ENCODE measurements at places on chromosomes 7 and 10.

DNA sequence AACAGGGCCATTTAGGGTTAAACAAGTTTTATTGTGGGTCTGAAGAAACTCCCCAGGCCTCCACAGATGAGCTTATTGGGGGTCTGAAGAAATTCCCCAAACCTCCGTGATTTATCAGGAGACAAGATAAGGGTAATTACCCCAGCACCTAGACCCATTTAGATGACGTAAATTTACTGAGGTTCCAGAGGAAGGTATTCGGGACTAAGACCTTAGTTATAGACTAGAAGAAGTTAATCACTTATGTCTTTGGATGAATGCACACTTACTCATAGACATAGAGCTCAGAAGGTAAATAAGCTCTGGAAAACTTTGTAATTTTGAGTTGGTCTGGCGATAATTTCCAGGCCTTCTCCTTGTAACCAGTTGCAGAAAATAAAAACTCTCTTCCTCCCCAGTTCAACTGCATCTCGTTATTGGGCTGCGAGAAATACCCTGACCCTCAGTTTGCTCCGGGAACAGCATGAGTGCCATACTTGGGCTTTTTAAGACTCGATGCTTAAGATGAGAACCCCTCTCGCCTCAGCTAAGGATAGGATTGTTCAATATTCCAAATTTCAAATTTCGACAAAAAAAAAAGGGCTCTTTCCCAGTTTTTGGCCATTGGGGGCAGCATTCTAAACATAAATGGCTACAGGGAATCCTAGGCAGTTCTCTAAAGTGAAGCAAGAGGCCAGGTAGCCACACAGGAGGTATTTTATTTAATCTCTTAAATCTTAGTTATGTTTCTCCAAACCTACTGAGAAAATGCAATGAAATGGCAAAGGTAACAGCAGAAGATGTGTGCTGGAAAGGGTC, 74.7 kb upstream of the PFKP start:
- no peak for DNase-seq

DNA sequence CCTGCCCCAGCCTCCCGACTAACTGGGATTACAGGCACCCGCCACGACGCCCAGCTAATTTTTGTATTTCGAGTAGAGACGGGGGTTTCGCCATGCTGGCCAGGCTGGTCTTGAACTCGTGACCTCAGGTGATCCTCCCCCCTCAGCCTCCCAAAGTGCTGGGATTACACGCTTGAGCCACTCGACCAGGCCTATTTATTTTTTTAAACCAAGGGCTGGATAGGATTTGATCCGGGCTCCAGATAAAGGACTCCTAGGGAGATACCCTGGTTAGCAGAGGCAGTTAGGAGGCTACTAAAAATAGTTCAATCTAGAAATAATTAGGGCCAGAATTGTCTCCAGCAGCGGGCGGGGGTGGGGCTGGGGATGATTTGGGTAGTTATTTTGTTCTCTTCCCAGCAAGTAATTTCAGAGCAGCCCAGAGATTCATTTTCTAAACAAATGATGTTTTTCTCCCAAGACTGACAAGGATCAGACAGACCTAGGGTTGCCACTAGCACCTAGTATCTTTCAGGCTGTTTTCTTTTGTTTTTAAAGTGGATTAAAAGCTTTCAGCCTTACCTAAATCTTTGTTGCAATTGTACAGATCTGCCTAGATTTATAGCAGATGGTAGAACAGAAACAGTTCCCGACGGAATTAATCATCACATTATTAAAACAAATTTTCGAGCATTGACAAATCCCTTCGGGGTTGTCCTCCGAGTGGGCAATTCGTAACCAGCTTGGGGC, 859 bp upstream of the SMC3 start:
- no peak for DNase-seq

DNA sequence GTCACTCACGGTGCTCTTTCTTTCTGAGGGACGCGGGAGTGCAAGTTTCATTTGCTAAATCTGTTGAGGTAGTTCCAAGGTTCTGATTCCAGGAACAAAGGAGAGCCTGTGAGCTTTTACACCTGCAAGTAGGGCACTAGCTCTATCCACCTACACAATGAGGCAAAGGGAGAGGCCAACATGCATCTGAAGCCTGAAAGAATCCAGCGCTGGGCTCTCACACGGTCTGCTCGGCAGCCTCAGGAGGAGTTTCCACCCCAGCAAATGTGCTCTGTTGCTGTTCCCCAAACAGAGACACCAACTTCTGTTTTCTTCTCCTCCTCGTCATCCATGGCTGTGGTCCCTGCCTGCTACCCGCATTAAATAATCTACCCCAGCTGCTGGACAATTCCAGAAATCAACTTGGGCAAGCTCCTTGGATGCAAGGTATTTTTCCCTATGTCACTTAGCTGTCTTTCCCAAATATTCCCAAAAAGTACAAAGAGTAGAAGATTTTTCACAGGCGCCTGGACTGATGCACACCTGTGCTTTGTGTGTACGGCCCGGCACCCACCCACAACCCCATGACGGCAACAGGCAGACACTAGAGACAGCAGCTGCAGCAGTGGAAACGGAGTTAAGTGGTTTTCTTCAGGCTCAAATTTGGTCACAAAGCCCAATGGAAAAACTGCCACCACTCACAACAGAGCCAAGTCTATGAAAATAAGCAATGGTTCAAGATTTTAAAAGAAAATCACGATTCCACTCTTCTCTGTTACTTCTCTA, 176.8 kb downstream of the ZMYND11 start:
- no peak for DNase-seq

DNA sequence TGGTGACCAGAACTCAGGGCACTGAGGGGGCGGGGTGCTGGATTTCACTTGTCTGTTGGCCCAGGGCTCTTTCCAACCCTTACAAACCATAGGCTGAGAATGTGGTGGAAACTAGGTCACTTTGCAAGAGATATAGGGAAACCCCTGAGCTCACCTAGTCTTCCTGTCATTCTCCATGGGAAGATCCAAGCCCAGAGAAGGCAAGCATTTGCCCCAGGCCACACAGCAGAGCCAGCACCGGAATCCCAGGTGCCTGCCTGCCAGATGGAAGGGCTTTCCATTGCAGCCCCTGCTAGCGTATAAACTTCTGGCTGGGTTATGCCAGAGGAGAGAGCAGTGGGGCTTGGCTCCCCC, 427 bp downstream of the PYROXD2 start:
- no peak for DNase-seq

- no peak for DNase-seq
Measured at GRCh38 chr10:63132651-63133055, 475 bp upstream of the NRBF2 start.

GRCh38 chr10:124231168-124232155, 138.1 kb upstream of the CHST15 start:
- no peak for DNase-seq

DNA sequence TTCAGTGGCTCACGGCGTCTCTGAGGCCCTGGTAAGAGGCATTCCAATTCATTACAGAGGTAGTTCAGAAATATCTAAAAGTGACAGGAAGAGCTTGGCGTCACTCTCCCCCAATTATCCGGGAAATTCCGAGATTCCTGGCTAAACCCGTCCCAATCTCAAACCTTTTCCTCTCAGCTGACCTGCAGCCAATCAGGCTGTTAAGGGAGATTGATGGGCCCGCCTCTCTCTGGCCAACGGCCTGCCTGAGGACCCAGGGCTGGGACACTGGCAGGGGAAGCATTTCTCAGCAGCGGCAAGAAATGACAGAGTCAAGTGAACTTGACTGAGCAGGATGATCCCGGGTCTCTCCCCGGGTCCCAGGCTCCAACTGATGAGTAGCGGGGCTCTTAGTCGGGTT, 72.3 kb downstream of the EBF3 start:
- no peak for DNase-seq

DNA sequence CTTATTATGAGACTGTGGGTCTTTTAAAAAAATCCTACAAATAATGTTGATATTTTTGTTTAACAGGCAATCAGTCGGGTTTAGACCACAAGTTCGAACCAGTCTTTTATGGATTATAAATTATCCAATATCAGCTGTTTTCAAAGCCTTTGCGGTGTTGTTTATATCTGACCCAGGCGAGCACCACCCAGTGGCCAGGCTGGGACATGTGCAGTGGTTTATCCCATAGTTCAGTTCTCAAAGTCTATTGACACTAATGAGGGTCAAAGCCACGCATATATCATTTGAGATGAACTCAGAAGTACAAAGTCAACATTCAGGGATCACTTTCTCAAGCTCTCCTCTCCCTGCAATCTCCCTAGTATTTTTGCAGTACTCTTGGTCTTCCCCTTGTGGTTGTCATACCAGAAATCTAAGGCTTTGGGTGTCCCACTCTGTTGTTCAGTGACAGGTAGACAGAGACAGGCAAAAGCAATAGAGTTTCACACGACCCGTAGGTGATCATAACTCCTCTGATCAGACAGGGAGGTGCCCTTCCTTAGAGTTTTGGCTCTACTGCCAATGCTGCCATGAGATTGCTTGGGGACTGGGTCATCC, 117.4 kb upstream of the POM121L12 start:
- no peak for DNase-seq

DNA sequence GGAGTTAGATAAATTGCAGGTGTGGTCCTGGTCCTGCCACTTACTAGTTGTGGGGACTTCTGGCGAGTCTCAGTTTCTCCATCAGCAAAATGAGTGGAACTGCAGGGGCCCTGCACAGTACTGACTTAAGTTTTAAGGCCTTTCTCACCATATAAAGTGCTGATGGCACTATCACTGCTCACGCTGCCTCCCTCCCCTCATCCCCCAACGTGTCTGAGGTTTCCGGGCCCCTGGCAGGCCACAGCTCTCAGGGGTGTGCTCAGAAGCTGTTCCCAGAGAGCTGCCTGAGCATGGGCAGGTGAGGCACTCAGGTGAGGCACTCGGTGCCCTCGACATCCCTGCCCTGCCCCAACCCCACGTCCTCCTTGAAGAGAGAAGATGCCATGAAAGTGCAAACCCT, 74.2 kb downstream of the VOPP1 start:
- DNase-seq = no peak

GRCh38 chr7:138186951-138187351, 110.7 kb downstream of the AKR1D1 start:
- DNase-seq = no peak

DNA sequence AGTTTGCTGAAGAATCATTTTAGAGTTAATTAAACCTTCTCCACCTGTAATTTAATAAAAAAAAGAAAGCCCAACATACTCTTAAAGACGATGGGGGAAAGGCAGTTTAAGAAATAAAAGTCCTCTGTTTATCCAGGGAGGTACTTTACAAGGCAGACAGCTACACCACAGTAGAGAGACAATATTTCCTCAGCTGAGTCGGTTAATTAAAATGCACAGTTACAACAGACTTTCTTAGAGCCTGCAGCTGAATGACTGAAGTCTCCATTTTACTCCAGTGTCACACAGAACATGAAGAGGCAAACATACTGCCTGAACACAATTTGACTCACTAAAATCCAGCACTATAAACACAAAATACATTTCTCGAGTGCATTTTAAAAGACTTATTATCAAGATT, 15.1 kb downstream of the LRRTM3 start:
- no peak for DNase-seq

DNA sequence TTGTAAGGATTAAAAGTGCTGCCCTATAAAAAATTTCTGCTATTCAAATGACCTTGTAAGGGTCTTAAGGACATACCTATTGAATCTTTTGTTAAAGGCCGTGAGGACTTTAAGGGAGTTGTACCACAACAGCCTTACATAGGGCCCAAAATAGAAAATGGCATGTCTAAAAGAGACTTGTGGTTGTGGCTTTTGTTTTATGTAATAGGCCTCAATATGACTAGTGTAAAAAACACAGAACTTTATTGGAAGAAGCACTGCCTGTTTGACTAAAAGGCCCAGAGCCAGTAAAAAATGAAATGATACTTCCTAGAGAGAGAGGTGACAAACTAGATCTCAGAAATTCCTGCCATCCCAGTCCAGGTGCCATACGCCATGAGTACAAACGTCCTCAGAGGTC, 286.6 kb downstream of the SEMA3D start:
- DNase-seq = no peak

DNA sequence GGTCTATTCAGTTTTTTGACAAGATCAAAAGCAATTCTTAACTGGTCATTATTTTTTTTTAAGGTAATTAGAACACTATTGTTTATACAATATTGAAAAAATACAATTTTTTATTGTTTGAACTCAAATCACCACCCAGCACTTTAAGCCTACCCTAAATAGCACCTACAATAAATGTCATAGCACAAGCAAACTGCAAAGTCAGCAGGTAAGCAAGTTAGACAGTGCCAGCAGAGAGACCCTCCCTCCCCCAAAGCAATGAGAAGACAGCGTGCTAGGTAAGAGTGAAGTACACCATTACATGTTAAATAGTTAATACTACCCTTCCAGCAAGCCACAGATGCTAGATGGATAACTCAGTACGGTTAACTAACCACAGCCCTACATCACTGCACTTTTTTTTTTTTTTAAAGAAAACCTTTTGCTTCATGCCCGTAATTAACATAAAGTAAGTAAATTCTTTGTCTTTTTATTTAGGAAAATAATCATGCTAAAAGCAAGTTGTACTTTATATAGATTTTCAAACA, 120.0 kb downstream of the UBE2H start:
- no peak for DNase-seq

GRCh38 chr10:129517680-129518057, 50.6 kb downstream of the MGMT start:
- no peak for DNase-seq

- DNase-seq = no peak
Measured at GRCh38 chr10:78552261-78552811, 516.4 kb upstream of the ZMIZ1 start.

GRCh38 chr10:117552156-117552631, 9.6 kb downstream of the EMX2 start:
- no peak for DNase-seq

- DNase-seq = no peak
Measured at GRCh38 chr7:111903016-111903415, 303.2 kb downstream of the DOCK4 start.

- no peak for DNase-seq
Measured at GRCh38 chr7:79531905-79532664, 78.6 kb upstream of the MAGI2 start.

DNA sequence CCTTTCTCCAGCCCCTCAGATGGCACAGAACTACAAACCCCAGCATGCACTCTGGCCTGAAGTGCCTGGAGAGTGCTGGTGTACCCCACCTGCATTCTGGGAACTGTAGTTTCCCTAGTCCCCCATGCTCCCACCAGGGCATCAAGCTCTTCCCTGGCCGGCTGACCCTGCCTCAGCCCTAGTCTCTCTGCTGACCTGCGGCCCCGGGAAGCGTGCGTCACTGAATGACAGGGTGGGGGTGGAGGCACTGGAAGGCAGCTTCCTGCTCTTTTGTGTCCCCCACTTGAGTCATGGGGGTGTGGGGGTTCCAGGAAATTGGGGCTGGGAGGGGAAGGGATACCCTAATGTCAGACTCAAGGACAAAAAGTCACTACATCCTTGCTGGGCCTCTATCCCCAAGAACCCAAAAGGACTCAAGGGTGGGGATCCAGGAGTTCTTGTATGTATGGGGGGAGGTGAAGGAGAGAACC, 2.1 kb downstream of the NOS3 start:
- no peak for DNase-seq

DNA sequence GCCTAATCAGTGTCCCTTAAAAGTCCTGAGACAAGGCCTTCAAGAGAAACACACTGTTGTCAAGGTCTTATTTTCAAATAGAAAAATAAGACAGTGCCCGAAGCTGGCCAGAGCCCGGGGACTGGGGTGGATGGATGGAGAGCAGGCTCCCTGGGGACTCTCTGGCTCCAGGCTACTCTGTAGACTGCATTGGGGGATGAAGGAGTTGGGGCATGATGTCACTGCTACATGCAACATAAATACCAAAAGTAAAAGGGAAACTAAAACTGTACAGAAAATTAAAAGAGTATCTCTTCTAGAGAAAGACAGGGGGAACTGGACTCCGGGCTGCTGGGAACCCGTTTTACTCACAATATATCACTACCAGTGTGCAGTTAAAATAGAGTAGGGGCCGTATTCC, 629.8 kb downstream of the KCNMA1 start:
- no peak for DNase-seq
